ENCODE measurements at places on chromosomes 4 and X.

- DNase-seq: no peak
Measured at GRCh38 chr4:74385386-74385785, 20.4 kb downstream of the EREG start.

DNA sequence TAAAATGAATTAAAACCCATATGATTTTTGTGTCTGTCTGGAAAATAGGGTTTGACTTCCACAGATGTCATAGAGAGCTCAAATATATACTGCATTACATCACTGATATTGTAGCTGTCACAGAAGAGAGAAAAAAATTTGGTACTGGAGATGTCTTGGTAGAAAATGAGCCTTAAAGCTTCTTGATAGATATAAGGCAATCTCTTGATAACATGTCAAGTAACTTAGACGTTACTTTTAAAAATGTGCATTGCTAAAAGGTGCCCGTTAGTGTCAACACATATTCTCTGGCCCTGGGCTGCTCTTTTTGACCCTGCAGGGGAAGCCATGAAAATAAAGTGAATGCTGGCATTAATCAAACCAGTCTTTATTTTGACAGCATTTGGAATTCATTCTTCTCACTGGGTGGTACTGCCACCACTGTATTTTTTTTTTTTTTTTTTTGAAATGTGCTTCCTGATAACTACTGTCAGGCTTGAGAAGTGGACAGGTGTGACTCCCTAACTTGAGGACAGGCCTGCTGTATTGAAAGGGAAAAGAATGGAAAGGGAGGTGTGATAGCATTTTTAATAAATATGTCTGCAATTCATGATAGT, 53.0 kb upstream of the RAPGEF2 start:
- DNase-seq: no peak

DNA sequence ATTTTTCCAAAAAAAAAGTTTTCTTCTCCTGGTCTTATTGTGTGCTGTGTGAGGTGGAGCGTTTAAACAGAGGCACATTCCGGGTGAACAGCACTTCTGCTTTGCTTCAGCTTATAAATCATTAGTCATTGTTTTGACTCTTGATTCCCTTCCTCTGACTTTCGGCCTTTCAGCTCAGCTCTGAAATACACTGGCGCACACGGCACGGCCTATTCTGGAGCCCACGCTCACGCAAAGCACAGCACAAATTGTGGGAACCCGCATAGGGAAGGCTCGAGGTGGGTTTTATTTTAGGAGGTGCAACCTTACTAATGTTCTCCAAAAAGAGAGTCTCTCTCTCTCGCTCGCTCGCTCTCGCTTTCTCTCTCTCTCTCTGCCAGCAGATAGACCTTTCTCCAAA, 4.0 kb downstream of the POU3F4 start:
- DNase-seq: no peak

DNA sequence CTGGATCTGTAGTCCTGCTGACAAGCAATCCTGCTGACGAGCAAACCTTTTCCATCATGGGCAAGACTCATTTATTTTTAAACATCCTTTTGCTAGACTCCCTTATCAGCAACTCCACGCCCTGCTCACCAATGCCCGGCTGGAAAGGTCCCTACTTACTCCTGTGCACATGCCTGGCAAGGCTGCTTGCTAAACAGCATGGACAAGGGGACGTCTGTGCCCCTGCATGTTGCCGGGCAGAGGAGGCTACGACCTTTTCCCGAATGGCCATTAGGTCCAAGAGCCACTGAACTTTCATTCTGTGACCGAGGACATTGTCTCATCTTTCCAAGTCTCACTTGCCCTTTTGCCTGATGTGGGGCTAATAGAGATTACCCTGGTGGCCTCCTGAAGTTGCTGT, 98.6 kb downstream of the MGST2 start:
- DNase-seq: peak; percentile 63

GRCh38 chr4:1763550-1764080, 29.5 kb upstream of the FGFR3 start:
- DNase-seq: peak; percentile 86

DNA sequence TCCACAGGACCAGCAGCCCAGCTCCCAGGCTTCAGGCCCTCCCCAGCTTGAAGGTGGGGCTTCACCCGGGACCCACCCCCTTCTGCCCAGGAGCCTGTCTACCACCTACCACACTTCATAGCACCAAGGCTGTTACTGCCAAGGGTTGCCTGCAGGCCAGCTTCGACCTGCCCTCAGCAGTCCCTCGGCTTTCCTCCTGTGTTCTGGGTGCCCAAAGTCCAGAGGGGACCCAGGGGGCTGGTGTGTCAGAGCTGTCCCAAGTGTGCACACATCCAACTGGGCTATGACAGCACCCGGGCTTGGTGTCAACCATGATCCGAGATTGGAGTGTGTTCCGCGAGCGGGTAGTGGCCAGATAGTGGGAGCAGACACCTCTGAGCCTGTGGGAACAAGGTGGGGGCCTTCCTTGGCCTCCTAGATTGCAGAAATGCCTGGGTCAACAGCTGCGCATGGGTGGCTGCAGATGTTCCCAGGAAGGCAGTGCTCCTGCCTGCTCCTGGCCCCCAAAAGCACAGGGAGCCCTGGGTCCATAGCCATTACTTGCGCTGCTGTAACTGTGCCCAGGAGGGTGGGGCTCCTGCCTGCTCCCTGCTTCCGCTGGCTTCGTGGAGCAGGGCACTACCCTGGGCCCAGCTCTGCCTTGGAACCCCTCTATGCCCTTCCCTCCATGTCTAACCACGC, 16.8 kb downstream of the SULT1B1 start:
- DNase-seq: no peak

- no peak for DNase-seq
Measured at GRCh38 chrX:97199501-97199900, 315.8 kb downstream of the RPA4 start.

DNA sequence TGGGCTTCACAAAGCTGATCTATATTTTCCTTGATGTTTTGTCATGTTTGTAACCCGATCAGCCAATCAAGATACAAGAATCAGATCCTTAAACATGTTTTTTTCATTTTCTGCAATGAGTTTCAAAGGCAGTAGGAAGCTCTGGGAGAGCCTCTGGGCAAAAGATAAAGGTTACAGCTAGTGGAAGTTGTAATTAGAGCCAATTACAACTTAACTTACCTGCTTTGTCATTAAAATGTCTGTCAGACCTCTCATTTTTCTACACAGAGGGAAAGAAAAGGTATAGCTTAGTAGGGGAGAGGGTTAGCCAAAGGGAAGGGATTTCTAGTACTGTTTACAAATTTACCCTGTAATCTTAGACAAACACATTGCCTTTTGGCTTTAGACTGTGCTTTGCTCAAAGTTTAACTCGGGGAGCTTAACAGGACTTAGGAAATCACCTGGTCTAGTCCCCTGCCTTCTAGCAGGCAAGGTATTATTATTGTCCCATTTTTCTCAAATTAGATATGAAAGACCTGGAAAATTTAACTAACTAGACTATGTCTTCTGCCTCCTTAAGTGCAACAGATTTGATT, 55.8 kb downstream of the FGF16 start:
- no peak for DNase-seq

DNA sequence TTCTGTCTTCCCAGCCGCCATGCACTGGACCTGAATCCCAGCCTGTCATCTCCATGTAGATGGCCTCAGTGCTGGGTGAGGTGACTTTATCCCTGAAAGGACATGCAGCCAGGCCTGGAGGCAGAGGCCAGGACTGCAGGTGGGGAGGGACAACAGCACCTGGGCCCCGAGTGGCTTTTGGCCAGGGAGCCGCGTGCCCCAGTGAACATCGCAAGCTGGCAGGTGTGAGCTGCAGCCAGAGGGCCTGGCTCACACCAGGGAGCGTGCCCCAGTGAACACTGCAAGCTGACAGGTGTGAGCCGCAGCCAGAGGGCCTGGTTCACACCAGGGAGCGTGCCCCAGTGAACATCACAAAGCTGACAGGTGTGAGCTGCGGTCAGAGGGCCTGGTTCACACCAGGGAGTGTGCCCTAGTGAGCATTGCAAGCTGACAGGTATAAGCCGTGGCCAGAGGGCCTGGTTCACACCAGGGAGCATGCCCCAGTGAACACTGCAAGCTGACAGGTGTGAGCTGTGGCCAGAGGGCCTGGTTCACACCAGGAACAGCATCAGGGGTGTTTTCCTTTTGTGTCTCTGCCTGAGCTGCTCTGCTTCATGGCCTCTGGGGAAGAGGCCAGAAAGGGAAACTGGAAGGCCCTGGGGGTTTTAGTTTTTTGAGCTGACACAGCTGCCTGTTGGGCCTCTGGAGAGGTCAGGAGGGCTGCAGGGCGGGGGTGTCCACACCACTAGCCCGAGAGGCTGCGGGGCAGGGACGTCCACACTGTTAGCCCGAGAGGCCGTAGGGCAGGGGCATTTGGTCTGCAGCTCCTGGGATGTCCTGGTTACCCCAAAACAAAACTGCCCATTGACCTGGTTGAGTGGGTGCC, 22.7 kb upstream of the PSAPL1 start:
- DNase-seq: no peak

DNA sequence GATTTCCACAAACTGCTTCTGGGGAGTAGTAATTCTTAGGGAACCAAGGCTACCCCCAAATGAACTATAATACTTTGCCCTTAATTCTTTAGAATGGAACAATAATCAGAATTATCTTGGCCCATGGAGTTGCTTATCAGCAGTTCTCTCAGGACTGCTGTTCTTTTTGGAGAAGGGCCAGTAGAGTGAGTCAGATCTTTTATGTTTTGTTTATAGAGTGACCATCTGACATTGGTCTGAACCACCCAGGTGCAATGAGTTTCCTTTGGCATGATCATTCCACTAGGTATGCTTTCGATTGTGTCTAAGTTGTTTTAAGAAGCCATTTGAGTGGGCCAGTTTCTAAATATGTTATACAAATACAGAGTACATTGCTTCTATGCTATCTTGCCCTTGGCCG, 31.8 kb downstream of the PRRG1 start:
- peak; percentile 12 for DNase-seq

DNA sequence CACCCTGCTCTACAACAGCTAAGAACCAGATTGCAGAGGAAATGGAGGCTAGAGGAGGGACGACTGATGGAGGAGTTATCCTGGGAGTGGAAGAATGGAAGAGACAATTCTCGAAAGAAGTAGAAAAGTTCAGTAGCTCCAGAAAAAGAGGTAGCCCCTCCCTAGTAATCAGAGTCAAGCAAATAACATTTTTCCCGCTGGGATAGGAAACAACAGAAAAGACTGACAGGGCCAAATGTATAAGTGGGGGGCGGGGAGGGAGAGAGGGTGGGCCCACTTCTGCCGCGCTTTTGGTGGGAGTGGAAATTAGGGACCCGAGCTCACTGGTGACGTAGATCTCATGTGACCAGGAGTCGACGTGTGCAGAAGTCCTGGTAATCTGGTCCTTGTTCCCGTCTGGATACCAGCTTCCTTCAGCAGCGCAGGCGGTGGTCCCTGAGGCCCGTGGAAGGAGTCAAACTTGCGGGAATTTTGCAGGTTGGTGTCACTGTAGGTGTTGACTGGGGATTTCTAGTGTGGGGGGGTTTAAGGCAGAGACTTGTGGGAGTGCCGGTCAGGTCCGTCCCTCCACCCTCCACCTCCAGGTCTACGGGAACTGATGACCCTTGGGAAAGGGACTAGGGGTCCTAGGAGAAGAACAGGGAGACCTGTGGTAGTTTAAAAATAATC, at the start of gene TCEAL9:
Gene TCEAL9, plus strand, starts transcription at position 377 of the 669 bp plus-strand sequence. CDS start 1,179 bp downstream, outside the sequence.
- peak; percentile 74 for DNase-seq

DNA sequence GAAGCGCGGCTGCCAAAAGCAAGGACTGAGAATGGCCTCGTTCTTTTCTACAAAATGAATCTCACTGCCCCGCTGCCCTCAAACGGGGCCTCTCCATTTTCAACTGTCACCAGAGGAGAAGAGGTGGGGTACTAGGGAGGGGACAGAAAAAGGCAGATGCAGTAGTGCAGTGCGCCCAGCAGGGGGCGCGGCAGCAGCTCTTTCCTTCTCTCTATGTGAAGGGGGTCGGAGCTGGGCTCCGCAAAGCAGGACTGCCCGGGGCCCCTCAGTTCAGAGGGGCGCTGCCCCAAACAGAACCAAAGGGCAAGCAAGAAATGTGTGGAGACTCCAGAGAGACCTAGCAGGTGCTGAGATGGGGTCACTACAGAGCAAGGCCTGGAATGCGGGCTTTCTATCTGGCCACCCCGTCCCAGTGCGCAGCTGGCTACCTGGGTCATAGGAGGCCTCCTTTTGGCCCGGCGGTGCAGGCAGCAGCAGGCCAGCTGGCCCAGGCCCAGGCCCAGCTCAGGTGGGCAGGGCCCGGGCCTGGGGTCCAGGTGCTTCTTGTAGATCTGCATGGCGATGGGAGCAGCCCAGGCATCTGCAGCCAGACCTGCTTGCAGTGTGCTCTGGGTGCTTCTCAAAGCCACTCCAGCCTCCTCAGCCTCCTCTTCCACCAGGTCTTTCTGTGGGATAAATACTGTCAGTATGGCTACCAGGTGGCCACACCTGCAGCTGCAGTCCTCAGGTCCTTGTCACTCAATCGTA, 5.9 kb downstream of the IRAK1 start:
- peak; percentile 71 for DNase-seq

GRCh38 chr4:47195706-47196105, 164.3 kb downstream of the GABRB1 start:
- DNase-seq: no peak

DNA sequence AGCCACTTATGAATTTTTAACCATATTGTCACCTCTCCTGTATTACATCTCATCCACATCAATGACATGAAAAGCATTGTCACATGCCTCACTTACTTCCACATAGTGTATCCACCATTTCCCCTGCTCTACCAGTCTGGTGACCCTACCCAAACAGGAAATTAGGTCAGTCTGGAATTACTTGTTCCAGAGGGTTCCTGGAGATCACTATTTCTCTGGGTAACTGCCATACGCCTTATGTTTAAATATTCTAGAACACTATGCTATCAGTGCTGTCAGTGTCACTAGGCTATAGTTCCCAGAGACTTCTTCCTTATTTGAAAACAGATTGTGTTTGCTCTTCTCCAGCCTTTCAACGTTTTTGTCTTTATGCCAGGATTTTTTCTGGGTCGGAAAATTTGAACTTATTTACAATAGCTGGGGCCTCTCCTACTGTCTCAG, 15.0 kb downstream of the SRPX2 start:
- DNase-seq: no peak

- no peak for DNase-seq
Measured at GRCh38 chrX:132336172-132336571, 116.9 kb upstream of the RAP2C start.

Data from hematopoietic multipotent progenitor cell treated with erythropoietin and hydrocortisone succinate and interleukin-3 and kit ligand, for 4 days (in vitro differentiated cells).